ENCODE measurements at places on chromosomes 12 and 14. TPM values are rescaled to one million over a fixed set of nuclear protein-coding genes. Genes with fewer than 3 reads are reported as not detected.

Gene MMAB
- total RNA-seq: 44.3 TPM

Gene PLEKHG7
- not detected for total RNA-seq

Gene SLC6A12
- 0.37 TPM for total RNA-seq

Gene OR6C2
- total RNA-seq: not detected

Gene RTL1
- total RNA-seq: not detected

Gene PTPRR
- not detected for total RNA-seq

Gene OTUB2
- 0.93 TPM for total RNA-seq

- peak; percentile 32 for DNase-seq
Observed at GRCh38 chr12:124477107-124477915, 90.1 kb downstream of the NCOR2 start.

GRCh38 chr12:8446642-8447547, 8.9 kb upstream of the CLEC6A start:
- peak; percentile 43 for DNase-seq

GRCh38 chr14:22226381-22226780, 362.6 kb downstream of the DAD1 start:
- peak; percentile 19 for DNase-seq

- DNase-seq: no peak
Observed at GRCh38 chr14:63297372-63298063, 21.2 kb downstream of the GPHB5 start.

- DNase-seq: peak; percentile 58
Observed at GRCh38 chr12:54680374-54680773, 32.2 kb upstream of the DCD start.

GRCh38 chr12:51393676-51394545, 2.7 kb upstream of the GALNT6 start:
- DNase-seq: peak; percentile 69

- DNase-seq: no peak
Observed at GRCh38 chr14:29806124-29806517, 121.5 kb downstream of the PRKD1 start.

GRCh38 chr14:67442139-67442906, 30.4 kb upstream of the PLEK2 start:
- no peak for DNase-seq

DNA sequence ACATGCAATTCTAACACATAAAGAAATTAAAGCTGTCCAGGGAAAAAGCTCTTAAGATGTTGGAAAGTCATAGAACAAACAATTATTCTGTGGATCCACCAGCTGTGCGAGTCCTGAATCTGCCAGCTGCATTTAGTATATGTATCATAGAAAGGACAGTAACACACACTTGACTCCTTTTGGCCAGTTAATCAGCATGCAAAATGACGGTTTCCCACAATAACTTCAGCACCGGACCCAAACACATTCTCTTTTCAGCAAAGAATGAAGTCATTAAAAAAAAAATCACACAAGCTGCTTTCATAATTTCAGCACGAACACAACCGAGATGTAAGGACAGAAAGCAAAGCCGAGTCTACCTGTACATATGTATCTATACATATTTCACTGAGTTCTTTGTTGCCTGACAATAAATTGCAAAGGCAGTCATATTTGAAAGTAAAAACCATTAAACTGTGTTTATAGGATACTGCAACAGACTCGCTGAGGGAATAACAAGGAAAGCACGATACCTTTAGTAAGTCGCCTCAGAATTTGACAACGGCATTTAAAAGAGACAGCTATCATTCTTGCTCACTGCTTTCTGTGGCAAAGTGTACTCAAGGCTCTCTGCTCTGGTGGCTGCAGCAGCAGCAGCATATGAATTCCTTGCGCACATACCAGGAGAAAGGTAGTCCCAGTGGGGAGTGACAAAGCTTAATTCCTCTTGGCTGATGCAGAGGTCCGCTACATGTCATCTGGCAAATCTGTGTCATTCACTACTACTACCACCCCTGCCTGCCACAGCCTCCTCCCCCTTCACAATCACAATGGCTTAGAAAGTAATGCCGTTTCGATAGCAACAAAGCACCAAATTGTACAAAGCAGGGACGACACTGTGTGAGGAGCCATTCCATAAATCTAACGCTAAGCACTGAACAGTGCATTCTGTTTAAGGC, at the start of gene GRIP1:
GRIP1 (minus strand) TSS at position 739 of the 938 bp plus-strand sequence; CDS start at position 567, 172 bp downstream.
- no peak for DNase-seq

DNA sequence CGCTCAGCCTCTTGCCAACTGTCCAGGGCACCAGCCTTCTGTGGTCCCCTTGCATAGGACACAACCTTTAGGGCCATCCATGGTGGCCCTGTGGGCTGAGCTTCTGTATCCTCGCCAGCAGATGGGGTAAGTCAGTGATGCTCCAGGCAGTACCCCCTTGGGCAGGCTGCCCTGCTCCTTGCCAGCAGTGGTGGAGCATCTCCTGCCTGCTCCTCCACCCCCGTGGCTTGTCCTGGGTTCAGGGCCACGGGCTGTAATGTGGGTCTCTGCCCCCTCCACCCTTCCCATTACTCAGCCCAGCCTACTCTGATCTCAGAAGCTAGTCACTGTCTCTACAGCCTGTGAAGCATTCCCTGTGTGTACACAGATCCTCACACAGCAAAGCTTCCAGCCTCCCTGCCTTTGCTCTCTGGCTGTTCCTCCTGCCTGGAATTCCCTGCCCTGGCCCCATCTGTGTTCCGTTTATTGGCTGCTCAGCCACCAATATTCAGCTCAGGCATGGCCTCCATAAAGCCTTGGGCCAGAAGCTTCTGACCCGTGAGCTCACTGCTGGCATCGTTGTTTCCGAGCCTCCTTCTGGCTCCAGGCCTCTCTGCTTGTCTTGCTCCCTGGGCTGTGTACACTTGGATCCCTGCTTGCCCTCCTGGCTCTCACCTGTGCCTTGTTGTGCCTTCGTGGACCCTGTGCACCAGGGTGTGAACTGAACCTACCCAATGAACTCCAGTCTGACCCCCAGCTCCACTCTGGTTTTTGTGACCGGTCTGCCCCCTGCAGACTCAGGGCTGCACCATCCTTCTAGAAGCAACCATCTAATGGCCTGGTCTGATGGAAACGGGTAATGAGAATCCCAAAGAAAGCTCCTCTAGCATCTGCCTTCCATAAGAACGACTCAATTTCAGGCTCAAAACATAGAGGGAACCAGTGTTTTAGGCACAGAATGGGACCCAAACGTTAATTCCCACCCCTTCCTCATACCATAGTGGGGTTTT, 177.0 kb upstream of the PRMT8 start:
- peak; percentile 44 for DNase-seq

DNA sequence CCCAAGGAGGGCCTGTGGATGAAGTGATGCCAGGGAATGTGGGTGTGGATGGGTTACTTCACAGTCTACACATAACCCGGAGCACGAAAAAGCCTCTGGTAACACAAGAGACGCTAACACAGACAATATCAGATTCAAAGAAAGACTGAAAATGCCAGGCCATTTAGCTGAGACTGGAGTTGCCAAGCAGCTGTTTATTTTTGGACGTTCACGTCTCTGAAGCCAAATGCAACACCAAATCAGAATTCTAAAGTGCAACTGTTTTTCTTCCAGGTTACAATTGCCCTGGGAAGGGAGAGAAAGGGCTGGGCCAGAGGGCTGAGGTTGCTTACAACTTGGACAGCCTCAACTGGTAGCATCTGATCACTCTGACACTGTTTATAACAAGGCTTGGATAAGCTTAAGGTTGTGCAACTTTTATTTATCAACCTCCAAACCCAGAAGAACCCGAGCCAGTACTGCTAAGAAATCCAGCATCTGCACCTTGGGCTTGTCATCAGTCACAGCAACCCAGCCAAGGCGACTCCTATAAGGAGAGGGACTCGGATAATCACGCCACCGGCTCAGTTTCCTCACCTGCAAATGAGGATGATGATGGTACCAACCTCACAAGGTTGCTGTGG, 24.8 kb downstream of the NUAK1 start:
- no peak for DNase-seq

DNA sequence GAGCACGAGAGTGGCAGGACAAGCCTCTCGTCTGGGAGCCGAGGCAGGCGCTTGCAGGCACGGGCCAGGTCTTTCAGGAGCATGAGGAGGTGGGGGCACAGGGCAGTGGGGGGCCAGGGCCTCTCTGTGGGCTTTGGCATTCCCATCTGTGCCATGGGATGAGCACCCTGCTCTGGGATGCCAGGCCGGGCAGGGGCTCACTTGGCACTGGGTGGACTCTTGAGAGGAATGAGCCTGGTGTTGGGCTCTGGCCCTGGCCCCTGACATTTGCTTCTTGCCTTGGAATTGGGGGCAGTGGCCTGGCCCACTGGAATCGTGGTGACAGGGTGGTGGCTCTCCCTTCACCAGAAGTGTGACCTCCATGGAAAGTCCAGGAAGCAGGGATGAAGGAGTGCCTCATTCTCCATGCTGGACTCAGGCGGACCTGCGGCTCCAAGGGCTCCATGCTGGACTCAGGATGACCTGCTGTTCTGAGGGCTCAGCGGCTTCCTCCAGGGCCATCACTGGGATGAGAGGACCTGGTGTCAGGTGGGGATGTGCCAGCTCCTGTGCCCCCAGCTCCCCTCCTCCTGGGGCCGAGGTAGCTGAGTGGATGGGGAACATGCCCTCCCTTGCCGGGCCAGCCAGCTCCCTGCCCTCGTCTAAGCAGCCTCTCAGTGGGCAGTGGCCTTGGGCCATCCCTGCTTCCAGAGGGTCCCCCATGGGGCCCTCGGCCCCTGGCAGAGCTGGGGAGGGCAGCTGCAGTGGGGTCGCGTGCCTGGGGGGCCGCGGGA, 220.3 kb downstream of the KIF26A start:
- DNase-seq: no peak

- no peak for DNase-seq
Observed at GRCh38 chr12:30816742-30817465, 62.2 kb upstream of the CAPRIN2 start.

- no peak for DNase-seq
Observed at GRCh38 chr12:107642240-107642639, 43.4 kb upstream of the PWP1 start.

GRCh38 chr14:80426683-80427082, 215.4 kb upstream of the DIO2 start:
- DNase-seq: no peak
